SK-N-DZ (cell line): ENCODE measurements at places on chromosomes 12 and 14.

DNA sequence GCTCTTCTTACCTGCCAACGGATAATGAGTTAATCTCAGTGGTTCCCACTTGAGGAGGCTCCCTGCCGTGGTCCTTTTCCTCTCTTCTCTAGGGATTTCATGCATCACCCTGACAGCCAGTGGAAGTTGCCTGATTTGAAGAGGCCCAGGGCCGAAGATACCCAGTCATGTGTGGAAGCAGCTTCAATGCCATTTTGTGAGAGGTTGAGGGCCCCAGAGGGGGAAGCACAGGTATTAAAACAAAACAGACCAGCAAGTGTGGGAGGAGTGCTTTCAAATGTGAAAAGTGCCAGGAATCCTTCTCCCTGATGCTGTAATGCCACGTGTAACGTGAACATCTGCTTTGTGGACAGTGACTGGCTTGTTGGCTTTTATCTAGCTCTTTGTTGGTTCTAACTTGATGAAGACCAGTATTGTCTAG lies 1.5 kb downstream of the TCP11L2 start:
- no peak for DNase-seq

DNA sequence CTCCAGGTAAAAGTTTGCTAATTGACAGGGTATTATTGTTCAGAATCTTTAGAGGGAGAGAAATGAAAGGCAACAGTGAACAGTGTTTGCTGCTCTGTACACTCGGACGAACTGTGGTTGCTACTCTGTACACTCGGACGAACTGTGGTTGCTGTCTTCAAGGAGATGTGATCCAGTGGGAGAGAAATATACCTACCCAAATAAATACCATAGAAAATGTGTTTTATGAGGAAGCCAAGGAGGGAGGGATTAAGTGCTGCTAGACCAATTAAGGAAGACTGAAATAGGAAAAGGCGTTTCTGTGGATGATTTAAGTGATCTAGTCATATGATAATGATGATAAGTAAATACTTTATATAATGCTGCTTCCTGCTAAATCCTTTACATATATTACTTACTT lies 2.7 kb downstream of the STK38L start:
- no peak for DNase-seq

- DNase-seq, result no peak
Observed at GRCh38 chr14:26286081-26286912, 311.5 kb downstream of the NOVA1 start.

DNA sequence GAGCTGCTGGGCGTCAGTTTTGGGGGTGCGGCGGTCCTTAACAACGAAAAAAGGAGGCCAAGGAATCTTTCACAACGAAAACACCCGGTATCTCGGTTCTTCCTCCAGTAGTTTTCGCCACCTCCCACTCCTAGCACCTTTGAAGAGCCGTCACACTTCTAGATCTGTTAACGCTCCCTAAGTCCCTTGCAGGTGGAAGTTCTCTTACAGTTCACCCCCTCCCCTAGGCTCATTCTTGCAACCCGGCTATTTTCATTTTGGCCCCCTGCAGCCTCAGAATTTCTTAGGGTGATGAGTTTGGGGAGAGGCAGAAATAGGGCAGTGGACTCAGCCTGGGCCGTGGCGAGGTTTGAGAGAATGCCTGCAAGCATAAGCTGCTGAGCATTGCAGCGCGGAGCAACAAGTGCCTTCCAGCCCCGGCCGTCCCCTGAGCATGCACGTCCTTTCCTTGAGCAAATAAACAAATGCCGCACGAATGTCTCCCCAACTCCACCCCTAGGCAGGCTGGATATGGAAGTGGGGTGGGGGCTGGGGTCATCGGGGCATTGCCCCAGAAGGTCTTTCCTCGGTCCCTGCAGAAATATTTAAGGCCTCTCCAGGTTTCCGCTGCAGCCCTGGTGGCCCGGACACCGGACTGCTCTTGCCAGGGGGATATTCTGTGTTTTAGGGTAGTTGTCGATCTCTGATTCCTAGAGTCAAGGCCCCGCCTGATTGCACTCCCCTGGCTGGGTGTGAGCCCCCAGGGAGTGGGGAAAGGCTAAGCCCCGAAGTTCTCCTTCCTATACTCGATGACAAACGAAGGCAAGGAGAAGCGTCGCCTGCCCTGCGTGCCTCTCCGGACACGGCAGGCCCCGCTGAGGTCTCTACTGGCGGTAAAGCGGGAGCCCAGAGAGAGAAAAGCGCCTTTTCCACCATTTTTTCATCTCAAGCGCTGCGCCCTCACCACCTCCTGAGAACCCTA lies 1.6 kb downstream of the RFX4 start:
- no peak for DNase-seq
